Activated CD4-positive, alpha-beta T cell treated with anti-CD3 and anti-CD28 coated beads for 48 hours (primary cell): ENCODE measurements at places on chromosomes 16 and 17.

DNA sequence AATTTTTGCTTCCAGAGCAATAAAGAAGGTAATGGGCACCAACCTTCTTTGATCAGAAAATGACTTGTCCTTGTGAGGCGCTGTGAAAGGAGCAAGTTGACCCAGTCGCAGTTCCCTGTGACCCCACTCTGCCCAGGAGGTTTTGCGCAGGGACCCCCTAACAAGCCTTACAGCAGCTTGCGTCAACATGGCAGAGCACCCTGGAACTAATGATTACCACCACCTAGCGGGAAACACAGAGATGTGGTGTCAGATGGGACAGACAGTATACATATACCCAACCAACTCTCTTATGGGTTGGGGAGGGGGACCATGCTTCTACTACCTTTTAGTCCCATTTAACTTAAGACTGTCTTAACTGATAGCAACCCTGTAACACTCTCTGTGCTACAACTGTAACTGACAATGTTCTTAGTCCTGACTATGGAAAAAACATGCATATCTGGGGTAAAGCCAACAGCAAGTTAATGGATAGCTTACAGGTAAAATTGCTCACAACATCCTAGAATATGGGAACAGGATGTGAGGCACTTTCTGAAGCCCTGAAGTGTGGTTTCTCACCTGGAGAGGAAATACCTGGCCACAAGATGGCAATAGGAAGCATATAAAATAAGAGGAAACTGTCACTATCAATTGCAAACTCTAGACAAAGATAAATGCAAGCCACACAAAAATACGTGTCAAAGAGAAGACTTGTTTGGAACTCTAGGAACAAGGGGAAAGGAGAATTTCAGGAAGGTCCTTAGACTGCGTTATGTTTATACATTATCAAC, 3.0 kb downstream of the KARS1 start:
- DNase-seq, result no peak

- peak; percentile 83 for DNase-seq
Measured at GRCh38 chr16:1378804-1379303, 27.1 kb downstream of the GNPTG start.

- no peak for DNase-seq
Measured at GRCh38 chr16:55285586-55285985, 38.4 kb upstream of the IRX6 start.

- peak; percentile 72 for DNase-seq
Measured at GRCh38 chr17:7404737-7405349, 946 bp upstream of the TMEM256 start.

- no peak for DNase-seq
Measured at GRCh38 chr16:30079480-30079879, 3.7 kb downstream of the PPP4C start.
